ENCODE measurements at places on chromosomes 7 and 10. TPM values are rescaled to one million over a fixed set of nuclear protein-coding genes. Genes with fewer than 3 reads are reported as not detected.

Gene TBXAS1
- total RNA-seq = 10.8 TPM

Gene ABCB8
- total RNA-seq = 25.1 TPM

Gene SFXN2
- total RNA-seq = 10.6 TPM

Gene COL13A1
- total RNA-seq = 0.92 TPM

Gene PRKG1
- total RNA-seq = 0.80 TPM

Gene HOXA1
- total RNA-seq = 3.2 TPM

Measured in esophagus mucosa (tissue), 1 donor.